Stimulated activated CD8-positive, alpha-beta memory T cell treated with anti-CD3 and anti-CD28 coated beads, Interleukin-2, amount 100 ng/mL, for 1 hour (primary cell): ENCODE measurements at places on chromosomes 2 and 18.

DNA sequence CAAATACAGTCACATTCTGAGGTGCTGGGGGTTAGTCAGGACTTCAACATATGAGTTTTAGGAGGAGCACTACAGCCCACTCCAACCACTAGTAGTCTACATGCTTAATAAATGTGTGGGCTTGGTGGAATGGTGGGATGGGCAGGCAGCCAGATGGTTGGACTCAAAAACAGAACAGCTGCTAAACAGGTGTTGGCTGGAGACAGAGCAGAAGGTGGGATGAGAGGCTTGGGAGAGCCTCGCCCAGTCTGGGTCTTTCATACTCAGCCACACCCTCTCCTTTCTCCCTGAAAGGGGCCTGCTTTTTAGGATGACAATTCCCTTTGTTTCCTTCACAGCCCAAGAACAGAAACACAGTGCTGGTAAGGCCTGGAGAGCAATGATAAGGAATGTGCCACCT, 143.9 kb upstream of the KLHL29 start:
- DNase-seq = no peak

GRCh38 chr18:28163201-28163775, 13.6 kb downstream of the CDH2 start:
- no peak for DNase-seq

GRCh38 chr2:151292141-151292540, 2.7 kb upstream of the NMI start:
- no peak for DNase-seq

GRCh38 chr18:30234755-30235154, 807.8 kb downstream of the DSC3 start:
- DNase-seq = no peak

GRCh38 chr2:96534701-96535181, 1.8 kb upstream of the ARID5A start:
- no peak for DNase-seq

DNA sequence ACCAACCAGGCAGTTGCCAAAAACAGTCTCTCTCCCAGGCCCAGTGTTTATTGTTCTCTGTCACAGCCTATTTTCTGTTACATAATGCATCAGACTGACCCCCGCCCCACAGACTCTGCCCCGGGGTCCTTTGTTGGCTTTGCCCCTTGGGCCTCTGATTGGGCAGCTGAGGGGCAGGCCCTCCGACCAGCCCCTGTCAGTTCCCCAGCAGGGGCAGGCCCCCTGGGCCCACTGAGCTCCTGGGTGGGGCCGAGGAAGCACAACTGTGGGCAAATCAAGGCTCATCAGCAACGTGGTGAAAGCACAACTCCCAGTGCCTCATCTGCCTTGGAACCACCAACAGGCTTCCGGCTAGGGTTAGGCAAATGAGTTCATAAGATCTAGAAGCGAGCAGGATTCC, 160.1 kb upstream of the MYCN start:
- no peak for DNase-seq

DNA sequence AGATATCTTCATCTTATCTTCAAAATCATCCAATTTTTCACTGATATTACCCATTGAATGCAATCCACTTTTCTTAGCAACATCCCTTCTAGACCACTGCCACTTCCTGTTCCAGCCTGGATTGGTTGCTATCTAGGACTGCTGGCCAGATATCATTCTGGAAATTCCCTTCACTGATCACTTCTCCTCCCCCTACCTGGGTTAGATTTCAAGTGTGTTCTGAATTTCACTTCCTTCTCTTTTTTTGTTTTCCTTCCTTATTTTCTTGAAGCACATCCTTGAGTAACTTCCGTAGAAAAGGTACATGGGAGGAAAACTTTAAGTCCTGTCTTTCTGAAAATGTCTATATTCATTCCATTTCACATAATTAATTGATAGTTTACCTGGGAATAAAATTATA, 82.0 kb upstream of the IL1R2 start:
- no peak for DNase-seq

DNA sequence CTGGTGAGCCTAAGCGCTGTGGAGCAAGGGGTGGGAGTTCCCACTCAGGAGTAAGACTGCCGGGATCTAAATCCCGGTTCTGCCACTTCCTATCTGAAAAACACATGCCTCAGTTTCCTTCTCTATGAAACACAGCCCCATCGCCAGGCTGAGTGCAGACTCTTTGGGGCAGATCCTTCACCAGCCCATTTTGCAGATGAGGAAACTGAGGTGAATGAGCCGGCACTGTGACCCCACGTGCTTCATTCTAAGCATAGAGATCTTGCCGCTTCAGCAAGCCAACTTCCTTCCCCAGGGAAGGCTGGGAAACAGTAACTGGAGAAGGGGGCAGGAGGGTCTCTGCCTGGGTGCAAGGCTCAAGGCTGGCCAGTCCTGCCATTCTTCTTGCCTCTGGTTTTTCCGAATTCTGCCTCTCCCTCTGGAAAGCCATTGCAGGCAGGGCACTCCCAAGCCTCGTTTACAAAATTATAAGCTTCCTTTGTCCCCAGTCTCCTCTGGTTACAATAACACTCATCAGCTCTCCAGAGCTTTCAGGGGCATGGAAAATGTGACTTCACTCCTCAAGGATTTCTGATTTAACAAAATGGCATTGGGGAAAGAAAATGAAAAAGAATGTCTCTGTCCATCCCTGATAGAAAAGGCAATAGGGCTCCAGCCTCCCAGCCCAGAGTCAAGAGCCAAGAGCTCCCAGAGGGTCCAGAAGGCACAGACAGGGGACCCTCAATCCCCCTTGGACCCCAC, 249.2 kb downstream of the TNS1 start:
- no peak for DNase-seq

GRCh38 chr18:49758263-49758610, 55.1 kb downstream of the ACAA2 start:
- no peak for DNase-seq

GRCh38 chr2:46814160-46814961, 101.2 kb downstream of the MCFD2 start:
- DNase-seq = no peak

DNA sequence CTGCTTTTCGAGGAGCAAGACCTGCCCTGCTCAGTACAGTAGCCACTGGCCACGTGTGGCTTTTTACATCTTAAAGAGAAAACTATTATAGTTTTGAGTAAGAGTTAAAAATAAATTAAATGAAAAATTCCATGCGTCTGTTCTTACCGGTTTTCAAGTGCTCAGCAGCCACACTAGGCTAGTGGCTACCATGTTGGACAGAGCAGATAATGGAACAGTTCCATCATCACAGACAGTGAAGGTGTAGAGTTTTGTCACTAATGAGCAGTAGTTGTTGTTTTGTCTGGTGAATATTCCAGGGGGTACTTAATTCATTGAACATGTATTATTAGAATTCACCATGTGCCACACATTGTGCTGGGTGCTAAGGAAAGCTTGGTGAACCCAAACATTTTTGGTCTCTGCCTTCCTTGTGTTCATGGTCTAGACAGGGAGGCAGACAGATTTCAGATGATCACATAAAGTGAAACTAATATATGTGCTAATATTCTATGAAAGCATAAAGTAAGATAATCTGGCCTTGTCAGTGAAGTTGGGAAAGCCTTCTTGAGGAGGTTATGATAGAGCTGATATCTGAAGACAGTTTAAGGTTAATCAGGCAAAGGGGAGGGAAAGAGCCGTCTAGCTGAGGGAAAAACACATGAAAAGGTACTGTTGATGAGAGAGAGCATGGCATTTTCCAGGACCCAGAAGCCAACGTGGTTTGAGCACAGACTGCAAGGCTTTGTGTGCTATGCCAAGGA, 1.4 kb downstream of the ALMS1 start:
- DNase-seq = no peak

DNA sequence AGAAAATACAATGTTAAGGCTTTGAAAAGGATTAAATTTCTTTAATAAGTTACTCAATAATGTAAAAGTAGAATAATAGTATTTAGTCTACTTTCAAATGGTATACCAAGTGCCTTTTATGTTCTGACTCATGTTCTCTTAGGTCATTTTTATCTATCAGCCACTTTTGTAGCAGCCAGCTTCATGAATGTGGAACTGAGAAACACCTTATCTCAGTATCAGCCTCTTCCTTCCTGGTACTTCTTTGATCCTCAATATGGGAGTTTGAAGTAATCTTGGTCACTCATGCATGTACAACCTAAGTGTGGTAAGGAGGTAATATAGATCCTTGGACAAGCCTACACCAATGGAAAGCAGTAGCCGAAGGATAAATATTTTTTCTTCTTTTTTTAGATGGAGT, 180.4 kb upstream of the NRXN1 start:
- no peak for DNase-seq

GRCh38 chr18:72762515-72763122, 105.2 kb downstream of the NETO1 start:
- no peak for DNase-seq

DNA sequence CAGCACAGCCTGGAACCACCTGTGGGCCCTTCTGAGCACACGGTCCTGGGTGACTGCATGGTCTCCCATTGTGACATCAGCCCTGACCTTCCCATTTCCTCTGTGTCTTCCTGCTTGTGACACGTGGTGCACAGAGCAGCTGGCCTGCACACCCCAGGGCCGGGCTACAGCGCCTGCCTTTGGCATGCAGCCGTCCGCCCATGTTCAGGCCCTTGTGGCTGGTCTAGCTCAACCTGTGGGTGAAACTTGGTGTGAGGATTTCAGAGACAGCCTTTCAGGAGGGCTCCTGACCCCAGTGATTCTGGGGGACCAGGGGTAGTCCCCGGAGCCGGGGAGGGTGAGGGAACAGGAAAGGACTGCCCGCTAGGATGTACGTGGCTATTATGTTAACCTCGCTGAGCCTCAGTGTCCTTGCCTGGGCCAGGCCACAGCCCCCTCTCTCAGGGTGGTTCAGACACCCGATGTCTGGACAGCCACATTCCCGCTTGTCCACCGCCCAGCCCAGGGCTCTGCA, 284.8 kb upstream of the HS6ST1 start:
- DNase-seq = no peak

- DNase-seq = no peak
Observed at GRCh38 chr2:37394263-37394662, 49.8 kb downstream of the QPCT start.

GRCh38 chr2:149732001-149732685, 144.6 kb upstream of the MMADHC start:
- DNase-seq = no peak

- DNase-seq = no peak
Observed at GRCh38 chr18:28080876-28081300, 96.0 kb downstream of the CDH2 start.

- no peak for DNase-seq
Observed at GRCh38 chr18:48607056-48607984, 68.5 kb downstream of the CTIF start.
